ENCODE measurements at places on chromosomes 2 and 18. TPM values are rescaled to one million over a fixed set of nuclear protein-coding genes. Genes with fewer than 3 reads are reported as not detected.

- no peak for DNase-seq
Measured at GRCh38 chr2:11270891-11271290, 73.5 kb downstream of the ROCK2 start.

DNA sequence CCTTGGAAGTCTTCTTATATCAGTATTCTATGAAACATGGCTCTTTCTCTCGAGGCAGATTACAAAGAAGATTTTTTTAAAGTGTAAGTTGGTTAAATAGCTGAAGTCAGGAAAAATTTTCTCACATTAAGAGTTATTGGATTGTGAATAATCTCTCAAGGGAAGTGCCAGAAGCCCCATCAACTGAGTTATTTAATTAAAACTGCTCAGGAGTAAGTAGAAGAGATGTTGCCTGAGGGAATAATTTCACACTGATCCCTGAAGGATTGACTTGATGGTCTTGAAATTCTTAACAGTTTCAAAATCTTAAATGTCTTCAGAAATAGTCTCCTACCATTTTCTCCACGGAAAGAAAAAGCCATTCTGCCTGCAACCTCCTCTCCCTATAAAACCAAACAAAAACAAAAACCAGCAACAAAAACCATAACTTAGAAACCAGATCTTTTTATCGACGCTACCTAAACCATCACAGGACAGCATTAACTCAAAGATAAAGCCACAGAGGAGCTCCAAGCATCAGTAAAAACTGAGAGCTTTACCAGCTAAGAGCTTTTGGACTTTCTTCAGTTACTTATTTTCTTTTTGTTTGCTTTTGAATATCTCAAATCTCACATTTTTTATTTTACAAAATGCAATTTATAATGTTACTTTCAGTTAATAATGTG, 12.9 kb downstream of the CD226 start:
- no peak for DNase-seq

DNA sequence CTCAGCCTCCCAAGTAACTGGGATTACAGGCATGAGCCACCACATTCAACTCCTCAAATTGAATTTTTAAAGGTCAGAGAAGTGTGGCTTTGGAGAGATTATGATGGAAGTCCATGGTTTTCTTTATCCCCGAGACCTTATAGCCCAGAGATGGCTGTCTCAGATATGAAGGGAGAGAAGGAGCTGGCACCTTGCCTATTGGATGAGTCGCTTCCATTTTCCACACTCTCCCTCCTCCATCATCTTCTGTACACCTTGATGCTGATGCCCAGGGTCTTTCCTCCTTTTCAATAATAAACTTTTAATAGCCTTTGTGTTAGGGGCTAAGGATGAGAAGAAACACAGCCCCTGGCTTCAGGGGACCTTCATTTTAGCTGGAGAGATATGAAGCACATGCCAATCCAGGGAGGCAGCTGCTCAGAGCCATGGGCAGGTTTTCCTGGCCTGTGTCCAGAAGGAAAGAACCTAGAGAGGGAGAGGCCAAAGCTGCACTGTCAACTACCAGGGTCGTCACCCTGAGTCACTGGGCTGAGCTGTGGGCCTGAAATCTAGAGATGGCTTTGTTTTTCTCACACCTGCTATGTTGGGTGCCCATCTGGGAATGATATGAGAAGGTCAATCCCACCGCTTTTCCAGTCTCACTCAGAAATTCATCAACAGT, 146.0 kb upstream of the SERTAD2 start:
- peak; percentile 39 for DNase-seq

GRCh38 chr2:215812966-215813365, 200.4 kb downstream of the MREG start:
- no peak for DNase-seq

Gene CROCC2
- under 0.01 TPM for total RNA-seq

Gene SIX3
- not detected for total RNA-seq

Gene SERPINB7
- 0.36 TPM for total RNA-seq
